Osteoblast (primary cell): ENCODE measurements at places on chromosomes 5 and 9. TPM values are rescaled to one million over a fixed set of nuclear protein-coding genes. Genes with fewer than 3 reads are reported as not detected.

DNA sequence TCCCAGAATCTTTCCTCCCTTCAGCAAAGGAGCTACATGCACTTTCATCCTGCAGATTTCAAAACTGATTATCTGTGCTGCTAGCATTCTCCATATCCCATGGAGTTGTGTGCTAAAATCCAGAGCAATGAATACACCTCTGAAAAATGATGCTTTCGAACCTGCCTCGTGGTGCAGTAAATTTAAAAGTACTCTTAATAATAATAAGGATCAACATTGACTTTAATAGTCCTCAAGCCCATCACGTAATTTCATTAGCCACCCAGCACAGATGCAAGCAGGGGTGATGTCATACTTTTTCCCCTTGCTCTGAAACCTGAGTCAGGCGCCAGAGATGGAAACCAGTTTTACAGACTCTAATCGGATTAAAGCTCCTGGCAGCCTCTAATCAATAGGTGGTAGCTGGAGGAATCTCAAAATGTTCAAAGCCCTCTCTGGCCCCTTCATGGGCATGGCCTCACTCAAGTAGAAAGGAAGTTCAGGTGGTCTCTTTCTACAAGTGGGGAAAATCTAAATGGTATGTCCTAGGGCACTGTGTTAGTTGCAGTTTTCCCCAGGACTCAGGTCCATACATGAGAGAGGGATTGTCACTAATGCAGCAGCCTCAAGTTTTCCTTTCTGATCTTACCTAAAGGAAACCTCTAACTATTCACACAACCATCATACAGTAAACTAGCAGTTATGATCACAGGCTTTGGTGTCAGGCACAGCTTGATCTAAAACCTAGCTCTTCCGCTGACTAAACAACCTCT is 221.6 kb upstream of the SLC30A5 start:
- H3K27me3 ChIP-seq, result no peaks in the 10 kb centered on the region
- H3K36me3 ChIP-seq, result no peaks in the 10 kb centered on the region
- H3K4me3 ChIP-seq, result no peak overlapping the region
- DNase-seq, result no peak
- H3K4me1 ChIP-seq, result no peaks in the 10 kb centered on the region
- no peak overlapping the region for H3K27ac ChIP-seq

The PCDHGB5 gene
- total RNA-seq, result 21.5 and 24.2 TPM in 2 replicates

The GFRA3 gene
- total RNA-seq, result not detected in 2 replicates

DNA sequence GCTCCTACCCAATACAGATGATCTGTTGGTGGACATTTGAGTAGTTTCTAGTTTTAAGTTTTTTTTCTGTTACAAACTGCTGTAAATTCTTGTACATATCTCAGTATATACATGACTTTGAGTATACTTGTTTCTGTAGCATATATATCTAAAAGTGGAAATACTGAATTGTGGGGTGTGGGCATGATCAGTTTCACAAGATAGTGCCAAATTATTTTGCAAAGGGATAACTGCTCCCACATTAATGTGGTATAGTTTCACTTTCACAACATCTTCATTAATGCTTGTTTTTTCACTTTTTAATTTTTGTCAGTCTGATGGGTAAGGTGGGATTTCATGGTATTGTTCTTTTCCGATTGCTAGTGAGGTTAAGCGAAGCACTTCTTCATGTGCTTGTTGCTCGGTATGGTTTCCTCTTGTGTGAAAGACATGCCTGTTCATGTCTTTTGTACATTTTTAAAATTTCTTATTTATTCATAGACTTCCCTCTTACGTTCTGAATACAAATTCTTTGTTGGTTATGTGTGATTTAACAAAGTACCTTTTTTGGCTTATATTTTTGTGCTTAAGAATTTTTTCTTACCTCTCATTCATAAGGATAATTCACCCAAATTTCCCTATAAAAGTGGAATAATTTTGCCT is 103.5 kb downstream of the CDC42SE2 start:
- no peaks in the 10 kb centered on the region for H3K4me1 ChIP-seq
- no peaks in the 10 kb centered on the region for H3K27me3 ChIP-seq
- no peaks in the 10 kb centered on the region for H3K36me3 ChIP-seq
- DNase-seq, result no peak
- no peak overlapping the region for H3K4me3 ChIP-seq

The SOX30 gene
- under 0.01 TPM in 2 replicates for total RNA-seq
